ENCODE measurements at places on chromosomes 13 and 19.

DNA sequence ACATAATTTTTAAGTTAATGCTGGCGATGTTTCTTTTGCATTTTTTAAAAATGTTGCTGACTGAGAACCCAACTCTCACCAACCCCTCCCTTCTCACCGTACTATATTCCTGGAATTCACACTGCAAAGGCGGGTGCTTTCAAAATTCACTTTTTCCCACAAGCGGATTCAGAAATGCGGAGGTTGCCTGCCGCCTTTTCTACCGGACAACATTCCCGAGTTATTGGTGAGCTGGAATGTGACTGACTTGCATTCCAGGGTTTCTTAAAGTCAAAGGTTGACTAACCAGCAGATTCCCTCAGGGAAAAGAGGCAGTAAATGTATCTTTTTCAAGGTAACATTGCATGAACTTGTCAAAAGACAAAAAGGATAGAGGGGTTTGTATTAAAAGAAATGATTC is 113.3 kb downstream of the RAB20 start:
- DNase-seq, result no peak

DNA sequence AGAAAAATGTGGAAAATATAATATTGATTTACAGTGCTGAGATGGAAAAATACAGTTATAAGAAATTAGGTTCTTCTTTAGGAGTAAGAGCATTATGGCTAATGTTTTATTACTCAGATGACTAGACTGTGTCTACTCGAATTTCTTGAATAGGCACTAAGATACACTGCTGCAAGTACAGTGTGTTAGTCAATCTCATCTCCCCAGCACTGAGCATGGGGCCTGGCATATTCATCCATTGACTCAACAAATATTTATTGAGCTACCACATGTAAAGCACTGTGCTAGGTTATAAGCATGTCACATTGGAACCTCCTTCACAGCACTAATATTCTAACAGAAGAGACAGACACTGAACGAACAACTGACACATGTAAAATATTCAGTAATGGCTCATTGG is 242.5 kb upstream of the GPC6 start:
- DNase-seq, result no peak

DNA sequence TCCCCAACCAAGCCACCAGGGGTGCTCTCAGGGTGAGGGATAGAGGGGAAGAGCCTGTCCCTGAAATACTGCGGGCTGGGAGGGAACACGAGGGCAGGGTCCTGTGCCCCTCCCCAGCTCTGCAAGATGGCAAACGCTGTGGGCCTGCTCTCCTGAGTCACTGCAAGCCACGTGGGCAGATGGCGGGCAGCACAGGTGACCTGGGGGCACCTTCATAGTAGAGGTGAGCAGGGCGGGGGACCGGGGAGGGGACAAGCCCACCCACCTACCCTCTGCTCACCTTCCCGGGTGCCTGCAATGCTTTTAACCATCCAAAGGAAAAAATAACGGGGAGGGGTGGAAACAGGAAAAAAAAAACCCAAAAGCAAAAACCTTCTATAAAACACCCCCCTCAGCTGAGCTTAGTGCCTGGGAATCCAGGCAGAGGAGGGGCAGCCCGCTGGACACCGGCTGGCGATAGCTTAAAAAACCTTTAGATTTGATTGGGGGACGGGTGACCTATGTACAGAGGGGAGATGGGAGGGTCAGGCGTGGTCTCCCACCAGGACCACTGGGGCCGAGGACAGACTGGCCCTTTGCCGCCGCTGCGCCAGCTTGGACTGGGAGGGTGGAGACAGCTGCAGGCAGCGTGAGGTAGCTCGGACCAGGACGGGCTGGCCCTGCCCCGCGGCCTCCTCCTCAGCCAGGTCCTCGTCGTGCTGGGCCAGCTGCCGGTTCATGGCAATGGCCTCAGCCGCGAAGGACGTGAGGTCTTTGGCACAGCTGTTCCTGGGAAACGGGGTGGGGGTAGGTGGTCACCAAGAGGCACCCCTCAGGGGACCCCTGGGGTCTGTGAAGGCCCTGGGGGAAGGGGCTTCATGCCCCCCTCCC is 11.7 kb downstream of the MKNK2 start:
- DNase-seq, result no peak

DNA sequence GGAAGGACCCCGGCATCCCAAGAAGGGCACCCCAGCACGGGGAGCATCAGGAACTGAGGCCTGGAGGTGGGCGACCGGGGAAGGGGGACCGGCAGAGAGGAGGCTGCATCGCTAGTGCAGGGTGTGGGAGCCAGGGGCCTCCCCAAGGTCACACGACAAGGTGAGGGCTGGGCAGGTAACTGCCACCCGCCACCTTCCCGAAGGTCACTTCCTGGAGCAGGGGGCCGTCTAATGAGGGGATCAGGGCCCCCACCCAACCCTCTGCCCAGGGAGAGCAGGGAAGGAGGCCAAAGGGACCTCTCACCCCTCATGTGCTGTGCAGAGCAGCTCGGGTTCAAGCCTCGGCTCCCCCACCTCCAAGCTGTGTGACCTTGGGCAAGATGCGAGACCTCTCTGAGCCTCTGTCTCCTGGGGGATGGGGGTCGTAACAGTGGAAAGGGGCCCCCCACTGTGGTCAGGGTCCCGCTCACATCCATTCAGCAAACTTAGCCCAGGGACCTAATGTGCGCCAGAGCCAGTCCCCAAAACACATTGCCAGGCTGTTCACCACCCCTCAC is 6.0 kb downstream of the ZBTB7A start:
- DNase-seq, result no peak

- no peak for DNase-seq
Measured at GRCh38 chr19:1807695-1808394, 4.2 kb downstream of the ATP8B3 start.

GRCh38 chr13:62243106-62243505 is 827.5 kb upstream of the PCDH20 start:
- DNase-seq, result no peak

DNA sequence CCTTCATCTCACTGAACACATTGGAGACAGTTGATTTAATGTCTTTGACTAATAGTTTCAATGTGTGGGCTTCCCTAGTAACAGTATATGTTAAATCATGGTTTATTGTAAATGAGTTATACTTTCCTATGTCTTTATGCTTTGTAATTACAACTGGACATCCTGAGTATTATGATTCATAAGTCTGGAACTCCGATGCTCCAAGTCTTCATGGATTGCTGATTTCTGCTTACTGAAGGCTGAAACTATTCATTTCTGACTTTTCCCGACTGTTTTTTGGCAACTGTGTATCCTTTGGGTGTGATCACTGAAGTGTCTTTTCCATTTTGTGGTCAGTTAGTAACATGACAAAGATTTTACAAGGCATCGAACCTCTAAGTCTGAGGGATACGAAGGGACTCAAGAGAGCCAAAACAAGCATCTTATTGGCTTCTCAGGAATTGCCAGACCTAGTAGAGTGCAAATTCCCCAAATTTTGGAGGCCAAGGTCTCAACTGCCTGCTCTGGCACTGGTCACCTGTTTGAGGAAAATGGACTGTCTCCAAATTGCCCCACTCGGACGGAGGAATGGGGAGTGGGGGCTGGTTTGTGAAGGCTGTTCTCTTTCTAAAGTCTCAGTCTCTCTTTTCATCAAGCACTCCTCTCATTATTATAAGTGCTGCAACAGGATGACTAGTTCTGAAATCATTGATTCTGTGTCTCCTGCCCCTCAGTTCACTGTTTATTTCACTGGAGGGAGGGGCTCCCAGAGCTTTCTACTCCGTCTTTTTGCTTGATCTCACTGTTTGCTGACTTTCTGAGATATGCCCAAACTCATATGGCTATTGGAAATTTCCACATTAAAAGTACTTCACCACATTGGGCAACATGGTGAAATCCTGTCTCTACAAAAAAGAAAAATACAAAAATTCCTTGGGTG is 20.2 kb upstream of the CD70 start:
- no peak for DNase-seq

DNA sequence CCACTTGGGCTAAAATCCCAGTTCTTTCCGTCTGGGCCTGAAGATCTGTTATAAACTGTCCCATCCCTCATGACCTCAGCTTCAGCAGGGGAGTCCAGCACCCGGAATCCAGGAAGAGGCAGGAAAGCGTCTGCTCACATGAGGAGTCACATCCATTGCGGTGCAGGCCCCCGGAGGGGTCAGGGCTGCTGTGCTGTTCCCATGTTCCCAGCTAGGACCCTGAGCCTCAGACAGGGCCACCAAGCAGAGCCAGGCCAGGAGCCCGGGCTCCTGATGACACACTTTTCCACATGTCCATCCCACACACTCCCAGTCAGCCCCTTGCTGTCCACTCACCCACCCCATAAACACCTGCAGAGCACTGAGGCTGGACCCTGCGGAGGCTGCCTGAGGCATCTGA is 45.3 kb upstream of the VSTM2B start:
- no peak for DNase-seq

- DNase-seq, result no peak
Measured at GRCh38 chr13:112105244-112105681, 38.3 kb downstream of the SOX1 start.

GRCh38 chr19:57477191-57478008 is at the start of gene ZNF772:
TSS of gene ZNF772 (minus strand) at chr19:57477566. CDS start at chr19:57477309, 257 bp downstream.
- DNase-seq, result peak; percentile 76

DNA sequence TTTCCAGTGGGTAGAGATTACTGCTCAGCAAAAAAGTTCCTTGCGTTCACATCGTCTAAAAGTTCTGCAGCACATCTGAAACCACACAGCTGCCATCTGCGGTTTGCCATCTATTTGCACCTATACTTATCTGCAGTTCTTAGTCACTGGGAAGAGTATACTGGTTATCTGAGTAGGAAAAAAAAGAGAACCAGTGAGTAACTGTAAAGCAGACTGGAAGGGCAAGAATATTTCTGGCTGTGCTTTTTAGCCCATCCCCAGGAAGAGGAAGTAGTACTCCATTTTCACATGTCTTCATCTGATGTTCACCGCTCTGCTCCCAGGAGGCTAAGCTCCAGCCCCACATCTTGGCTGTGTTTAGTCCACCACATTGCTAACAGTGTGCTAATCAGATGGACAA is 35.6 kb downstream of the EFNB2 start:
- no peak for DNase-seq

GRCh38 chr13:31437975-31438374 is 238.2 kb downstream of the B3GLCT start:
- no peak for DNase-seq

GRCh38 chr13:48505012-48505411 is 27.9 kb downstream of the RCBTB2 start:
- no peak for DNase-seq

- DNase-seq, result no peak
Measured at GRCh38 chr19:10168386-10168948, 26.3 kb downstream of the DNMT1 start.

GRCh38 chr13:74346960-74347359 is 212.8 kb upstream of the KLF12 start:
- no peak for DNase-seq

GRCh38 chr19:17902701-17903100 is 30.1 kb upstream of the CCDC124 start:
- DNase-seq, result no peak

- no peak for DNase-seq
Measured at GRCh38 chr13:73945871-73946270, 188.3 kb downstream of the KLF12 start.
